ENCODE measurements at places on chromosomes 12 and 14. TPM values are rescaled to one million over a fixed set of nuclear protein-coding genes. Genes with fewer than 3 reads are reported as not detected.

DNA sequence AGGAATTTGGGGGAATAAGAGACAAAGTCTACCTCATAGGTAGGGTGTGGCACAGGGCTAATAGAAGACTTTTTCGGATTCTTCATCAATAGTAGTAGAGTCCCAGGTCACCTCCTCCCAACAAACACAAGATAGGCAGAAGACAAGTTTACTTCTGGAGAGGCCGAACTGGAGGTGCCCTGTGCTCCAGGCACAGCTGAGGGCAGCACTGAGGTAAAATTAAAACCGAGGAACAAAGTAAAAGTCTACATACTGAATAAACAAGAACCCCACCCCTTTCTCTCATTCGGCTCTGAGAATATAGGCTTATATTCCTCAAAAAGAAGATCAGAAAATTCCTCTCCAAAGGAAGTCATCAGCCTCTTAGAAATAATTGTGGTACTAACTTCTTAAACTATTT, 161.5 kb downstream of the SEC23A start:
- no peak for DNase-seq

- DNase-seq = no peak
Observed at GRCh38 chr12:9081667-9082427, 33.9 kb downstream of the A2M start.

The MYBPC1 gene
- polyA plus RNA-seq = 0.11 TPM

DNA sequence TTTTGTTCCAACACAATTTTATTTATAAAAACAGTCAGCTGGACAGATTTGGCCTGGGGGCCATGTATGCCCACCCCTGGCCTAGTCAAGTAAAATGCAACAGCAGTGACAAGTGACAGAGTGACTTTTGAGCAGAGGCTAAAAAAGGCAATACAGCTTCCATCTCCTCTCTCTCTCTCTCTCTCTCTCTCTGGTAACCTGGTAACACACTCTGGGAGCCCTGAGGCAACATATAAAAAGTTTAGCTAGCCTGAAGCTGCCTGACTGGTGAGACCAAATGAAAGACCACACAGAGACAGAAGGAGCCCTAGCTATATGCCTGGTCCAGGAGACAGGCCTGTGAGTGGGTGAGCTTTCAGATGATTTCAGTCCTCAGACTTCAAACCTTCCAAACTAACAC, 105.4 kb downstream of the DENND5B start:
- no peak for DNase-seq

DNA sequence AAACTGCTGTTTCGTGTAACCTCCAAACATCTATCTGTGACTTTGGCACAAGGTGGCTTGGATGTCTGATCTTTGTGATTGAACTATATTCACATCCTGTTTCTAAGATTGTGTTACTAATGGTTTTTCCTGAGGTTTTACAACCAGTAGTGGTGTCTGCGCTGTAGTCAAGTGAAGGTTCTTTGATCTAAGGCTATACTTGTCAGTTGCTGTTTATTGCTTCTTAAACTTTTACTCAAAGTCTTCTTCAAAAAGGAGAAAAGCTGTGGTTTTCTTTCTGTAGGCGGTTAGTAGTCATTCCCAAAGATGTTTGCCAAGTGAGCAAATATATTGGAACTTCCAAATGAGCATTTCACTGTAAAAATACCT, 12.3 kb upstream of the CALM1 start:
- no peak for DNase-seq

DNA sequence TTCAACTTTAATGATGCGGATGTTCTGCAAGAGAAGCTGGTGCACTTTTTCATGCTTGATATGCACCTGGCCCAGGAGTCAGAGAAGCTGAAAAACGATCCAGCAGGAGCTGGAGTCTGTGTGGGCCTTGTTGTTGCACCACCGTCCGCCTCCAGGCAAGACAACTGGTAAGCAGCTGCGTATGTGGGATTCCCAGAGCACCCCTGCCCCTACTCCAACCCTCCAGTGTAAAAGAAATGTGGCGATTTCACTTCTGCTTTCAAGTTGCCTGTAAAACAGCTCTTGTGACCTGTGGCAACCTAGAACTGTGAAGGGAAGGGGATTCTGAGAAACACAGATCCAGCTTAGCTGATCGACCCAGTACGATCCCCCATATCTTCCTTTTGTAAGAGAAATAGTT, 154.1 kb upstream of the PELI2 start:
- DNase-seq = no peak

The TMEM121 gene
- polyA plus RNA-seq = 5.7 TPM

The CLEC4A gene
- 1.9 TPM for polyA plus RNA-seq

DNA sequence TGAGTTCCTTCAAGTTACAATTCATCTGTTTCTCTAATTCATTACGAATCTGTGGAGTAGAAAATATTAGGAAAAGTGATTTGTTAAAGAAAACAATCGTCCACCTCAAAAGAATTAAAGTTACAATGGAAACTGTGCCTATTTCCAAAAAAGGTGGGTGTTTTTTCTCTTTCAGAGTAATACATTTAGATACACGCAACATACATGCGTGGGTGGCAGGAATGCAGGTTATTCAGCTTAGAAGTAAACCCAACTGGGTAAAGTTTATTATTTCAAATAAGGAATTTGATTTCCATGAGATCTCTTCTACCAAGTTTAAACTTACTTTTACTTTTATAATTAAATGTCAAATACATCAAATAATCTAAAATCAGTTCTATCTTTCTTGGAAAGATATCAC, 52.2 kb downstream of the SSH1 start:
- no peak for DNase-seq

- DNase-seq = no peak
Observed at GRCh38 chr14:70654632-70655031, 12.9 kb downstream of the TTC9 start.

The TSPAN9 gene
- 98.9 TPM for polyA plus RNA-seq

- peak; percentile 24 for DNase-seq
Observed at GRCh38 chr12:14367040-14367661, 1.7 kb downstream of the ATF7IP start.

DNA sequence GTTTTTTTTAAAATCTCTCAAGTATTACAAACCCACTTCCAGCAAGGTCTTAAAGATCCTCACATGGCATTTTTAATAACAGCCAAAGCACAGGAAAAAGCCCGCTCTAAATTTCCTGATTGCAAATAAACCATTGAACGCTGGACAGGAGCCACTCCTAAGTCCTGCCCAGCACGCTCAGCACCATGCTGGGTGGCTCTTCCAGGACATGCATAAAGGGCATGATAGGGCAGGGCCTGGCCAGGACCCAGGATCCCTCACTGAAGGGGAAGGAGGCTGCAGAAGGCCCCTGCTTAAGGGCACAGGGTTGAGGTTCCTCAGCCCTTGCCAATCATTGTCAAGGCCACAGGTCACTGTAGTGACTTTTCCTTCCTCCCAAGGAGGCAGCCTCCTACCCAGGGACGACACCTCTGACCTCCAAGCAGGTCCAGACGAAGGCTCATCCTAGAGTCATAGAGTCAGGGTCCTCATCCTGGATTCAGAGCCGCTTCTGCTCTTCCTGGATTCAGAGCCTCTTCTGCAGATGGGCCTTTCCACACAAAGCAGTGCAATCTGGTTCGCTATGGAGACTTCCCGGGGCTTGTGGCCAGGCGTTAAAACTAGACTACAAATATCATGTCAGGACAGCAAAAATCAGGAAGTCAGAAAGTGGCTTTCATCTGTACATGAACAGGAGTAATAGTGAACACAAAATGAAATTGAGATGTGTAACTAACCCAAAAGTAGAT, 123.8 kb downstream of the GCH1 start:
- DNase-seq = no peak

- DNase-seq = no peak
Observed at GRCh38 chr14:92959761-92960680, 37.1 kb downstream of the CHGA start.

- no peak for DNase-seq
Observed at GRCh38 chr14:68874746-68875155, 81.9 kb upstream of the ZFP36L1 start.

DNA sequence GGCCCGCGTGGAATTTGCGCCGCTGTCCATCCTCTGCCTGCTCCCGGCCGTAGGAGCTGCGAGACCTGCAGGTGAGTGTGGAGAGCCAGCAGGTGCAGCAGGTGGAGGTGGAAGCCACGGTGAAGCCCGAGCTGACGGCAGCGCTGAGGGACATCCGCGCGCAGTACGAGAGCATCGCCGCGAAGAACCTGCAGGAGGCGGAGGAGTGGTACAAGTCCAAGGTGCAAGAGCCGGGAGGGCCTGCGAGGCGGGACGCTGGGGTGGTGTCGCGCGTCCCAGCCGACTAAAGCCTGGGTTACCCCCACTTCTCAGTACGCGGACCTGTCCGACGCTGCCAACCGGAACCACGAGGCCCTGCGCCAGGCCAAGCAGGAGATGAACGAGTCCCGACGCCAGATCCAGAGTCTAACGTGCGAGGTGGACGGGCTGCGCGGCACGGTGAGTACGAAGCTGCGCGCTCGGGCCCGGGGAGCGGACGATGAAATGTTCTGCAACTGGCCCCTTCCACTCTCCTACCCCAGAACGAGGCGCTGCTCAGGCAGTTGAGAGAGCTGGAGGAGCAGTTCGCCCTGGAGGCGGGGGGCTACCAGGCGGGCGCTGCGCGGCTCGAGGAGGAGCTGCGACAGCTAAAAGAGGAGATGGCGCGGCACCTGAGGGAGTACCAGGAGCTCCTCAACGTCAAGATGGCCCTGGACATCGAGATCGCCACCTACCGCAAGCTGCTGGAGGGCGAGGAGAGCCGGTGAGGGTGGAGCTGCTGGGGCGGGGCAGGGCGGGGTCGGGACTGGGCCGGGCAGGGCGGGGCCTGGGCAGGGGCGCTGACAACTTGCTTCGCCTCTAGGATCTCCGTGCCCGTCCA, 2.1 kb downstream of the PRPH start:
- DNase-seq = no peak

The PRICKLE1 gene
- polyA plus RNA-seq = 84.2 TPM

- no peak for DNase-seq
Observed at GRCh38 chr12:26123482-26123980, 1.3 kb downstream of the BHLHE41 start.

GRCh38 chr12:54026640-54027441, 1.4 kb upstream of the HOXC6 start:
- no peak for DNase-seq

GRCh38 chr14:75310295-75311111, 31.9 kb downstream of the FOS start:
- peak; percentile 49 for DNase-seq

The SIX1 gene
- 13.4 TPM for polyA plus RNA-seq

GRCh38 chr14:76673261-76673660, 88.0 kb upstream of the VASH1 start:
- DNase-seq = no peak

DNA sequence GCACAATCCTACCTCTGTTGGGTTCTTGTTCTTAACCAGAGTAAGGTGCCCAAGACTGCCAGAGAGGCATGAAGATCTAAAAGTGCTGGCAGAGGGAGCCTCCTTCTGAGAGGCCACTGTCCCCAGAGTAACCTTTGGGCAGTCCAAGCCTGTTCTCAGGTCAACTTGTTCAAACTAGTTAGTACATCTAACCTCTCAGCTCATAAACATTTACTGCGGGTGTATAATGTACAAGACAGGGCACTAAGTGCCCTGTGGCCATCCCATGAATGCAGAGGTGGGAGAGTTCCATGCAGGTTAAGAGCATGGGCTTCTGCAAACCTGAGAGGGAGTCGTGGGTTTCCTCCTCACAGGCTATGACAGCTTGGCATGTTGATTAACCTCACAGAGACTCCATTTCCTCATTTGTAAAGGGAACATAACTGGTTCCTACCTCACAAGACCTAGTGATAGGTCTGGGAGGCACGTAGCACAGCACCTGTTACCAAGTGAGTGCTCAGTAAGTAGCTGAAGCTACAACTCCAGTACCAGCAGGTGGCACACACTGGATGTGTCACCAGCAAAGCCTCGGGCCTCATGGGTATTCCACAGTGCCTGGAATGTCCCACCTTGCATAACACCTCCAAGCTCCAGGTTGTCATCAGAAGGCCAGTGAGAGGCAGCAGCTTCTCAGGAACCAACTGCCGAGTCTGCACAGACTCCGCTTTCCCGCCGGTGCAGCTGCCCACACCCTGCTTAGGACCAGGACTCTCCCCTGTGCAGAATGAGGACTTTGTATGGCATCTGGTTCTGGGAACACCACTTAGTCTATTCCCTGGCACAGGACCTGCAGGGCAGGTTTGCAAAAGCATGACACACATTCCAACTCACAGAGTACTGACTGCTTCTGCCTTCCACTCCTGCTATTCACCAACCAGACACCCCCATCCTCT, 4.4 kb downstream of the VDR start:
- no peak for DNase-seq

DNA sequence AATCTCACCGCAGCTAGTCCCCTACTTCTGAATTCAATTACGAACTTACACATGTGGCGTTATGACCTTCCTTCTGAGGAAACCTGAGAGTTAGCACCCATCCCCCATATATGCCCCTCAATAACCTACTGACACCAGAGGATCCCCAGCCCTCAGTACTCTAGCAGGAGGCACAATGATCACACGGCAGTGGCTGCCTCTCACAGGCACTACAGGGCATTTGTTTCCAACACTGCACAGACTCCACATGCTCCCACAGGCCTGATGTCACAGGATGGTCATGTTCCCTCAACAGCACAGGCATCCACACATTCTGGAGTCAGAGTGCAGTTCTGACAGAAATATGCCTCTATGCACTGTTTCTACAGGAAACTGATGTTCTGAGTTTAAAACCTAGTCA, 17.4 kb downstream of the PPP1CC start:
- DNase-seq = no peak

The DPF3 gene
- 4.5 TPM for polyA plus RNA-seq

GRCh38 chr14:23114669-23115038, 4.4 kb downstream of the CEBPE start:
- DNase-seq = no peak

The MAP3K9 gene
- polyA plus RNA-seq = 3.5 TPM

DNA sequence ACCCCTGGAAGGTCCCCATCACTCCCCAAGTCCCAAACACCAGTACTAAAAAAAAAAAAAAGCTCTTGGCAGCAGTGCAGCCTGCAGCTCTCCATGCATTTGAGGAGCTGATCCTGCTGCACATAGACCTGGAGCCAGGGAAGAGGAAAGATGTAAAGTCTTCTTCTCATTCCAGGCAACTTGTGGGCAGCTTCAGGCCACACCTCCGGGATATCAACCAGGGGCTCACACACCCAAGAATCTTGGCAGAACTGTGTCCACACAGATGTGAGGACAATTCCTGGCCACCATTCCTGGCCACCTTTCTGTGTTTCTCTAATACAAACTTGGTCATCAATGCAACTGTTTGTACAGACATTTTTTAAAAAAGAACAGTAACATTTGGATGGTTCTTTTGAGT, 72.7 kb downstream of the TMEM132C start:
- no peak for DNase-seq

- DNase-seq = no peak
Observed at GRCh38 chr12:48311313-48311712, 39.4 kb downstream of the ZNF641 start.

GRCh38 chr14:50333014-50333509, 20.9 kb downstream of the DMAC2L start:
- no peak for DNase-seq

The C14orf132 gene
- polyA plus RNA-seq = 32.1 TPM

GRCh38 chr14:24032727-24033418, 18.9 kb upstream of the CARMIL3 start:
- DNase-seq = no peak

GRCh38 chr14:47442211-47442610, 233.2 kb downstream of the MDGA2 start:
- DNase-seq = no peak

The SARNP gene
- polyA plus RNA-seq = 101 TPM

Measured in left renal pelvis (tissue), 4 donors.